ENCODE measurements at places on chromosomes 1 and 21.

GRCh38 chr1:226666692-226667091 lies 72.4 kb downstream of the ITPKB start:
- no peak for DNase-seq

DNA sequence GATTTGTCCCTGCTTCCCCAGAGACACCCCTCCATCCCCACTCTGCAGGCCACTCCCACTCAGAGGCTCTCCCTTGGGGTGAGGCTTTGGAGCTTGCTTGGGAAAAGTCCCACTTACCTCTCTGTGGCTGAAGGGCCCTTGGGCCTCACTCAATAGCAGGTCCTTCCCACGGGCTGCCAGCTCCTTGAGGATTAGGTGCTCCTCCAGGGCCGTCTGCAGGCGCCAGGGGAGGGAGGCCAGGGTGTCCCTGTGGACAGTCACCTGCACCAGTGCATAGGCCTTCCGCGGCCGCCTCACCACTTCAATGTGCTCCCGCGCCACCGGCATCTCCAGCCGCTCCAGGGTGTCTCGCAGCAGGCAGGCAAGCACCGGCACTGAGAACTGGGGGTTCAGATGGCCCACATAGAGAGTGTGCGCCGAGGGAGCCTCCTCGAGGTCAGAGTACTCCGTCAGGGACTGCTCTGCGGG lies 1.4 kb downstream of the SLFNL1 start:
- no peak for DNase-seq

- no peak for DNase-seq
Measured at GRCh38 chr1:103274886-103275285, 166.6 kb upstream of the COL11A1 start.

- DNase-seq, result no peak
Measured at GRCh38 chr1:244150665-244151064, 99.6 kb downstream of the ZBTB18 start.

DNA sequence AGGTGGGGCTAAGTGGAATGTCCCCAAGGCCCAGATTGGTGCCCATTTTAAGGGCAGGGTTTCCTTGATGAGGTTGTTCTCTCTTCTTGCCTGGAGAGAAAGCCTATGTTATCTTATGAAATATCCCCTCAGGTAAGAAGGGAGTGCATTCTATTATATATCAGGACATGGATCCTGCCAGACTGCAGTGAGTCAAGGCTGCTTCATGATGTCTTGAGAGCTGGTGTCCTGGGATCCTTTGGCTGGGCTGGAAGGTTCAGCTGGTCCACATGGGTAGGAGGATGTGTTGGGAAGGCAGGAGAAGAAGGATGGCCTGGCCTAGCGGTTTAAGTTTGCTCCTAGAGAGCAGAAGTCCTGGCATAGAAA lies 207.6 kb downstream of the ROR1 start:
- no peak for DNase-seq

- DNase-seq, result no peak
Measured at GRCh38 chr1:198467907-198468306, 72.6 kb downstream of the ATP6V1G3 start.

DNA sequence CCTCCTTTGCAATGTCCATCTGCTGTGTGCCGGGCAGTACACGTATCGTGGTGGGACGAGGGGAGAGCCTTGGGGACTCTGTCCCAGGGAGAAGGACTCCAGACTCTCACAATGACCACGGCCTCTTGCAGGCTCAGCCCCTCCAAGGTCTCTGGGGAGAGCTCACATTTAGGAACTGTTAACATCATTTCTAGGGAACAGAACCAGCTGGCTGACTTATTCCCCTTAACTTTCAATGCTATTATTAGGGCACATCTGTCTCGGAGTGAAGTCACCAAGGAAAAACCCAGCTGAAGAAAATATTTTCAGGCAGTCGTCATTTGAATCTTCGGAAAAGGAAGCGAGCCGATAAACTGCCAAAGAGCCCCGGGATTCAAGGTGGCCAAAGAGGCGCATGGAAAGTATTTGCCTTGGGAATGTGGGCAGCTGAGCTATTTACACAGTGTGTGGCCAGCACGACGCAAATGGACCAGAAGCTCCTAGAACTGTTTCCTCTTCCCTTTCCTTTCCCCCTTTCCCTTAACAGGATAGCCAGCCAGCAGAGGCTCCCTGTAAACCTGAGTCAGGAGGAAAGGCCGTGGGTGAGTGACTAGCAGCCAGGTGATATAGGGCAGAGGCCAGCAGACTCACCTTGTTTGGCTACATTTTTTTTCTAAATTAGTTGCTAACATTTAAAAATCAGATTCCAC lies 74.5 kb downstream of the ITPKB start:
- no peak for DNase-seq

Data from NT2/D1 (cell line).